Umbilical cord (tissue), 2 donors: ENCODE measurements at places on chromosomes 16 and 17. TPM values are rescaled to one million over a fixed set of nuclear protein-coding genes. Genes with fewer than 3 reads are reported as not detected.

GRCh38 chr17:74028354-74029116 is 174.9 kb upstream of the RPL38 start:
- DNase-seq = no peak

DNA sequence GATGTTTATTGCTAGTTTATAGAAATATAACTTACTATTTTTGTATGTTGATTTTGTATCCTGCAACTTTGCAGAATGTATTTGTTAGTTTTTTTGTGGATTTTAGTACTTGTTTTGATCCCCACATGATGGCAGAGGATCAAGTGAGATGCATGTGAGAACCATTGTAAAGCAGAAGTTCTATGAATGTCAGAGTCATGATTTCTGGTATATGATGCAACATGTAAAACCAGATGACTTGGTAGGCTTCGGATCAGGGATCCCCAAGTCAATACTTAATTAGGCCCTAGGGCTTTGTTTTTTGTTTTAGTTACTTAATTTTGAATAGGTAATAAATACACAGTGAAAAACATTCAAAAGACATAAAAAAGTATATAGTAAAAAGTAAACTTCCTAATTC is 45.8 kb downstream of the ESRP2 start:
- DNase-seq = no peak

GRCh38 chr16:11783319-11784037 is 13.6 kb downstream of the ZC3H7A start:
- peak; percentile 31 for DNase-seq

DNA sequence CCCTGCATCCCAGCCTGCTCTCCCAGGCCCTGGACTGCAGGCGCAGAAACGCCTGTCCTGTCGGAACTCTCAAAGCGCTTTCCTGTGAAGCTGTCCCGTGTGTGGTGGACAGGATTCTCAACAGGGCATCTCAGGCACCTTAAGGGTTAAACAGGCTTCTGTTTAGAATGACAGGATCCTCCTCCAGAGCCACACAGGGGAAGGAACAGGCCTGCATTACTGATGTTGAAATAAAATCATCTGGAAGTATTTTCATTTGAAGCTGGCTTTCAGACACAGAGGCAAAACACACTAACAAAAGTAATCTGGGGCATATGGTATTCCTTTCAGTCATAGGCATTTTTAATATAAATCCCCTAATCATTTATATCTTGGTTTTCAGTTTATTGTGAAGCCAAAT is 7.4 kb downstream of the HS3ST3A1 start:
- no peak for DNase-seq

- DNase-seq = peak; percentile 21
Observed at GRCh38 chr16:84199861-84200260, 8.9 kb downstream of the ADAD2 start.

MYL4 gene
- 48.9 TPM for total RNA-seq

SHBG gene
- total RNA-seq = 3.9 TPM
